ENCODE measurements at places on chromosomes 16 and 17.

GRCh38 chr16:50933262-50933661 is 191.4 kb downstream of the CYLD start:
- DNase-seq: no peak

DNA sequence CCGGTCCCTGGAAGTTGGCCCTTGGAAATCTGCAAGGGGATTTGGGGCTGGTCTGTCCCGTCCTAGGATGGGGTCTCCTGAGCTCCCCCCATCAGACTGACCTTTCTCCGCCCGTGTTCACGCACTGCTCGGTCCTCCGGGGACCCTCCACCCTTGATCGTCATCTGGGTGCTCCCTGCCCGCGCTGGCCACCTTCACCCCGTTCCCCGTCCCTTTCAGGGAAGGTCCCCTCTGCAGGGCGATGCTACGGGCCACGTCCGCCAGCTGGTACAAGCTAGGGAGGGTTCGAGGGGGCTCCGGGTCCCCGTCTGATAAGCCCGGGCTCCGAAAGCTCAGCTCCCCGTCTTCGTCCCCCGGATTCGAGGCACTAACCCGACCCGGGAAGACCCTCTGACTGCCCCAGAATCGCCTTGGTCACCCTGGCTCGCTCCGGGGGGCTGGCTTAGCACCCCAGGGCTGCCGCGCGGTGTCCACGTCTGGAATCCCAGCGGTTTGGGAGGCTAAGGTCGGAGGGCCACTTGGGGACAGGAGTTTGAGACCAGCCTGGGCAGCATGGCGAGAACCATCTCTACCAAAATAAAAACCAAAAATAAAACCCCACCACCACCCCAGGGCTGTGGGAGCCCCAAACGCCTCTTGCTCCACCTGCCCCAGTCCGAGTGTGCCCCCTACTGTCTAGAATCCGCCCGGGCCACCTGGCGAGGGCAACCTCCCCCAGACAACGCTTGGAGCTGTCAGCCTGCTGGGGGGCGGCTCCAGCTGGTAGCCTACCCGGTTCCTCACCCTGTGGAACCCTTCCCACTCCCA is 1.1 kb upstream of the SLC43A2 start:
- no peak for DNase-seq

DNA sequence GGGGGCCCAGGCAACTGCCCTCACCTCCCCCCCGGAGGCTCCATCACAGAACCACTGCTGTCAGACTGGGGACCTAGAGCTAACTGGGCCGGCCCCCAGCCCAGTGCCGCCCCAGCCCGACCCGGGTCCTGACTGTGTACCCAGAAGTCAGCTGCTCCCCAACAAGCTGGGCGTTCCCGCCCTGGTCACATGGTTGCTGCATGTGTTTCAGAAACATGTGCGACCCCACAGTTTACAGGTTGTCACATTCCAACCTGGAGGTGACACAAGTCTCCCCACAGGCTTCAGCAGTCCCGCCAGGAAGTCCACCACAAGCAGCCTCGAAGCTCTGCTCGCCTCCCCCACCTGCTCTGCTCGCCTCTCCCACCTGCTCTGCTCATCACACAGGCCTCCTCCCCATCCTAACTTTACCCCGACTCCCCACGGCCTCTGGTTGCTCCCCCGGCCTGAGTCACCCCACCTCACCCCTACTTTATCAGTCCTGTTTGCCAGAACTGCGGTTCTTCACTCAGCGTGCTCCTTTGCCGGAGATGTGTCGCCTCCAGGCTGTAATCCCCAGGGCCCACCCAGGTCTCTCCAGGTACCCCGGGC is 968 bp downstream of the MRPL28 start:
- DNase-seq: no peak

DNA sequence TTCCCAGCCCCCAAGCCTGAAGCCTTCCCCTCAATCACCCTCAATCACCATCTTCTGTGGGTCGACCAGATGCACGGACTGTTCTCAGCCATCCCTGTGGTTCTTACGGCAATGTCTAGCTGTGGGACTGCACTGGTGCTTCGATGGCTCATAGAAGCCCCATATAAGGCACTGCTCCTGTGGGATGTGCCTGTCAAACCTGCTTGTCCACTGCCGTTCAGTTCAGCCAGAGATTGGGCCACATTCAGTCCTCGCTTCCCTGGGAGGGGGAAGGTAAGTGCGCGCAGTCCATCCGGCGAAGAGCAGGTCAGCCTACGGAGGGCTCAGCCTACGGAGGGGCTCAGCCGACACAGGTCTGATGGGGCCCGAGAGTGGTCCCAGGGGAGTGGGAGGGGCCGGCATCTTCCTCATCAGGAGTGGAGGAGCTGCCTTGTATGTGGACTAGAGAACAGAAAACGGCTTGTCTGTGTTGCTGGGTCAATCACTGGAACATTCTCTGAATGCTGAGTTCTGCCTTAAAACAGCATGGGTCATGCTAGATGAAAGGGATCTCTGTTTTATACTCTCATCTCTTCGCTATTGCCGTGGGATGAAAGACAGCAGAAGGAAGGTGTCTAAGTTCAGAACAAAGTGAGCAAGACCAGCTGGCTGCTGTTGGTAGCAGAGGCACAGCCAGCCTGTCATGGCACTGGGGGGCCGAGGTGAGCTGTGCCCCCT is at the start of gene CARD14:
CARD14 (plus strand) TSS at position 247 of the 717 bp plus-strand sequence. CDS start 11,409 bp downstream, outside the sequence.
- no peak for DNase-seq

GRCh38 chr16:85613604-85614337 is 649 bp downstream of the GSE1 start:
- peak; percentile 30 for DNase-seq

GRCh38 chr16:20191566-20191965 is 117.9 kb upstream of the GPR139 start:
- DNase-seq: no peak

DNA sequence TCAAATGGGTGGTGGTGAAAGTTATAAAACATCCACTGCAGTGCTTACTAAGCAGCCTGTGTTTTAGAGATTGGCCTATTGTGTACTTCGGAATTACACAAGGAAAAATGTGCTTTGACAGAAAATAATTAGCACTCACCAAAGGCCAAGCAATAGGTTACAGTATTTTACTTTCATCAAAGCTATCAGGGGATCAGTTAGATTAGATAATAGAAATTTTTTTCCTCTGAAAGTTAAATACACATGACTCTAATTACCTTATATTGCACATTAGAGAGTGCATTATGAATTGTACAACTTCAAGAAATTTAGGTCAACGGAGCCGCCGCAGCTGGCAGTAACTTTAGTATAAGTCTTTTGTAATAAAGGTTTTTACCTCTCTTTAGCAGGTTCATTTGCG is 232.6 kb downstream of the FTO start:
- no peak for DNase-seq

- DNase-seq: no peak
Observed at GRCh38 chr16:30185683-30186421, 2.5 kb downstream of the CORO1A start.

DNA sequence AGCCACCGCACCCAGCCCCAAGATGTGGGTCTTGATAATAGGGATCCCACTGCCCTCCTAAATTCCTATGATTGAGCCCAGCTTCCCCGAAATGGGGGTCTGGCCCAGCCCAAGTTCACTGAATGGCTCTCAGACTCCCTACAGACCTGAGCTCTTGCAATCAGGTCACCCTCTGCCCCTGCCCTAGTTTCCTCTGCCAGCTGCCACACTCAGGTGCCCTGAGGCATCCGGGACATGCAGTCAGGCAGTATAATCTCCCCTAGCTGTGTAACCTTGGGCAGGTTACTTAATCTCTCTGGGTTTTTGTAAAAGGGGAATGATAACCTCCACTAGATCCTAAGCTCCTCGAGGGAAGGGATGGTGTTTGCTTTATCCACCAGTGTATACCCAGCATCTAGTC is 61.1 kb upstream of the TOB1 start:
- no peak for DNase-seq

GRCh38 chr17:77719806-77720205 is 238.7 kb upstream of the TNRC6C start:
- no peak for DNase-seq

DNA sequence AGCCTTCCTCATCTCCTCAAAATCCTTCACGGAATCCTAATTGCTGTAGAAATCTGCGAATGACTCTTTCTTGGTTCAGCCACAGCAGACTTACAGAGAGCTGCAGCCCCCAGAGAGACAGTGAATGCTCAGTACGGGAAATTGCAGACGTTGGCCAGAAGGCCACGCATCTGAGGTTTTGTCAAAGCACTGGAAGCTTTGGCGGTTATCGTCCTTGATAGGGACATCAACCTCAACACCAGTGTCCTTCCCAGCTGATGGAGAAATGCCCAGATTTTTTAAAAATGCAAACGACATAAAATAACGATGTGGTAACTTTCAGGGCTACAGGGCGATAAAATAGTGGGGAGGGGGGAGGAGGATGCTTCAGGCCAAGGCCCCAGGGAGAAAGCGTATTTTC is 166.6 kb upstream of the CIBAR2 start:
- no peak for DNase-seq

DNA sequence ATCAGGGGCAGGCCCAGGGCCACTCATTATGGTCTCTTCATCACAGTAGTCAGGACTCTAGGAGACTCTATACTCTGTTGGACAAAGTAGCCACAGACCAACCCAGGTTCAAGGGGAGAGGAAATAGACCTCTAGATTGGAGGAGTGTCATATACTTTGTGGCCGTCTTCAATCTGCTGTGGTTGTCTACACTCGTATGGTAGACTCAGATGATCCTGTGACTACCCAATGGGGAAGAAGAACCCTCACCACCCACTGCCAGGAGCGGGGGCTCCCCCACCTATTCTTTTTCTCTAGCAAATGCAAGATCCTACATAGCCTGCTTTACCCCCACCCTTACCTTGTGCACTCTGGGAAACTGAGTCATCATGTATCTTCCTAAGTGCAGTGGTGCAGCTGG is 80.5 kb downstream of the KSR1 start:
- no peak for DNase-seq

All from hypothalamus (tissue), 51 donors.